HT1080 (cell line): ENCODE measurements at places on chromosomes 3 and 15. TPM values are rescaled to one million over a fixed set of nuclear protein-coding genes. Genes with fewer than 3 reads are reported as not detected.

Gene SCG5
- 36.1 and 46.9 TPM in 2 replicates for total RNA-seq

Gene LRCH3
- 48.6 and 63.4 TPM in 2 replicates for total RNA-seq

Gene GJD2
- not detected in 2 replicates for total RNA-seq

Gene HACL1
- 22.2 and 28.0 TPM in 2 replicates for total RNA-seq

Gene HES1
- 20.2 and 26.3 TPM in 2 replicates for total RNA-seq

Gene TRPM7
- total RNA-seq = 15.2 and 16.9 TPM in 2 replicates

Gene LMOD3
- 0.19 TPM in 1 of 2 replicates, not detected in the other for total RNA-seq

Gene CYP1A2
- not detected in 2 replicates for total RNA-seq

Gene TMEM158
- total RNA-seq = 248 and 364 TPM in 2 replicates

Gene BUB1B
- 61.1 and 69.5 TPM in 2 replicates for total RNA-seq

Gene OR4F6
- 0.14 TPM in 1 of 2 replicates, not detected in the other for total RNA-seq

Gene XCR1
- not detected in 2 replicates for total RNA-seq

Gene EOMES
- total RNA-seq = 0.06 and 0.30 TPM in 2 replicates

Gene NR2F2
- total RNA-seq = 11.4 and 27.9 TPM in 2 replicates

Gene KCNH8
- not detected in 2 replicates for total RNA-seq

Gene AMIGO3
- total RNA-seq = 2.0 and 3.2 TPM in 2 replicates

Gene INKA1
- total RNA-seq = 1.6 and 5.1 TPM in 2 replicates

Gene OCA2
- total RNA-seq = not detected in 2 replicates

Gene BRK1
- 103 and 112 TPM in 2 replicates for total RNA-seq

Gene PLA2G4F
- not detected in 2 replicates for total RNA-seq

Gene CGNL1
- 1.5 and 2.3 TPM in 2 replicates for total RNA-seq

Gene CELSR3
- 3.5 and 3.8 TPM in 2 replicates for total RNA-seq

Gene EFCC1
- not detected in 2 replicates for total RNA-seq

Gene TNFAIP8L3
- 1.8 and 2.3 TPM in 2 replicates for total RNA-seq

Gene HTR3E
- not detected in 2 replicates for total RNA-seq

Gene RAD51
- 10.9 and 17.7 TPM in 2 replicates for total RNA-seq
